Inflammatory macrophage (primary cell): ENCODE measurements at places on chromosomes 1 and 21.
A peak's percentile ranks its signal among the peaks of the same experiment; 100 is the strongest.

DNA sequence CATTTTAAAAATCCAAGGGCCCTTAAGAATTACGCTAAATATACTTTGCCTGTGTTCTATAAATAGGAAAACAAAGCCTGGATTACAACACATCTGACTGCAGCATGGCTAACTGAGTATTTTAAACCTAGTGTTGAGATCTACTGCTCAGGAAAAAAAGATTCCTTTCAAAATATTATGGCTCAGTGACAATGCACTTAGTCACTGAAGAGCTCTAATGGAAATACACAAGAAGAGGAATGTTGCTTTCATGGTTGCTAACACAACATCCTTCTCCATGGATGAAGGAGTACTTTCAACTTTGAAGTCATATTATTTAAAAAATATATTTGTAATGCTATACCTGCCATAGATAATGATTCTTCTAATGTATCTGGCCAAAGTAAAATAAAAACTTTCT lies 248.3 kb upstream of the NEGR1 start:
- DNase-seq, result no peak

GRCh38 chr1:113701429-113701828 lies 57.9 kb downstream of the PHTF1 start:
- DNase-seq, result peak; percentile 25

- no peak for DNase-seq
Measured at GRCh38 chr1:230400007-230400344, 26.2 kb downstream of the PGBD5 start.

DNA sequence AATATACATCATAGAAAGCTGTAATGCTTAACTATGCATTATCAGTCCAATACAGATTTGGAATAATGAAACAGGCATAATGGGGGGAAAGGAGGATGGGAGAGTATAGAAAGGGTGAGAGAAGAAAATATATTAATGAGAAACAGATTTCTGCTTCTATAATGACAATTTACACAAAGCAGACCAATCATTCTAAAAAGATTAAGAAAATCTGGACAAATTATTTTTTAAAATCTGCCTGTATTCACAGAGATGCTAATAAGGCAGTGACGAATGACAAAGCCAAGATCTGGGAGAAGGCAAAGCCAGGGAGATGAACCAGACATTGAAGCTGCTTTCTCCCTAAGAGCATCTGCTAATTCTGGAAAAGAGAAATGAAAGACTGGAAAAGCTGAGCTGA lies 50.0 kb downstream of the SPATA6 start:
- no peak for DNase-seq

DNA sequence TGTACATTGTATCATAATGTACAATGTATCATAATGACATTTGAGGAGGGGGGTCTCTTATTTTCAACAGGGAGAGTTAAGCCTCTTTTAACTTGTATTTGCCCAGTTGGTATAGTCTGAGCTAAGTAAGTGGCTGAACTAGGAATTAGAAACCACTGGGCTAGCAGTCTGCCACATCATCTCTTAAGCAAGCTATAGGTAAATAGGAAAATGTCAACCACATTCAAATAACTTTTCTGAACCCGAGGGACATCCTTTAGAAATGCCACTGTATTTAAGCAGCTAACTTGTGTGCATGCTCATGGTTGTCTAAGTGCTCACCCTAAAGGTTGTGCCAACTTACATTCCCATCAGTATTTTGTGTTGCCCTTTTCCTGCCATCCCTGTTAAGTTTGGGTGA lies 35.5 kb upstream of the ASB17 start:
- DNase-seq, result no peak

DNA sequence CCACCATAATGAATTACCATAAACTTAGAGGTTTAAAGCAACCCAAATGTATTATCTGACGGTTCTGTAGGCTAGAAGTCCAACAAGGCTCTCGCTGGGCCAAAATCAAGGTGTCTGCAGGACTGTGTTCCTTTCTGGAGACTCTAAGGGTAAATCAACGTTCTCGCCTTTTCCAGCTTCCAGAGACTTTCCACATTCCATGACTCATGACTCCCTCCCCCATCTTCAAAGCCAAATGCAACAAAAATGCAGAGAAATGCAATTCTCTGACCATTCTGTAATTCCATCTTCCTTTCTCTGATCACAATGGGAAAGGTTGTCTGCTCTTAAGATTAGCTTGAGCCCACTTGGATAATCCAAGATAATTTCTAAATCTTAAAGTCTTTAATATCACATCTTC lies 287.1 kb downstream of the LTN1 start:
- no peak for DNase-seq
